Stimulated activated CD8-positive, alpha-beta memory T cell treated with anti-CD3 and anti-CD28 coated beads, Interleukin-4, amount 100 ng/mL, for 1 hour (primary cell): ENCODE measurements at places on chromosomes 4 and X.

DNA sequence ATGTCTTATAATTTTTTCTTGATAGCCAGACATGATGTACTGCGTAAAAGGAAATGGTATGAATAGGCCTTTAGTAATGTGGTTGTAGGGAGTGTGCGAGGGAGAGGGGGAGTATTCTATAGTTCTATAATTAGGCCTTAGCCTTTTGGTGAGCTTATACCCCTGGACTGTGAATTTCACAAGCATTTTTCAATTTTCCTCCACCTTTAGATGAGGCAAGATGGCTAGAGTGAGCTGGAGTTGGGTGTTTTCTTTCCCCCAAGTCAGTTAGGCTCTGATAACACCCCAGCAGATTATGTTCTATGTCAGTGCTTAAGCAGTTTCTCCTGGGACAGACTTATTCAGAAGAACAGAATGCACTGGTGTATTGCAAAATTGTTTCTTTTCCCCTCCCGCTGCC lies 210.2 kb upstream of the NPY2R start:
- DNase-seq, result no peak

- no peak for DNase-seq
Observed at GRCh38 chr4:16264798-16265197, 38.5 kb upstream of the TAPT1 start.

DNA sequence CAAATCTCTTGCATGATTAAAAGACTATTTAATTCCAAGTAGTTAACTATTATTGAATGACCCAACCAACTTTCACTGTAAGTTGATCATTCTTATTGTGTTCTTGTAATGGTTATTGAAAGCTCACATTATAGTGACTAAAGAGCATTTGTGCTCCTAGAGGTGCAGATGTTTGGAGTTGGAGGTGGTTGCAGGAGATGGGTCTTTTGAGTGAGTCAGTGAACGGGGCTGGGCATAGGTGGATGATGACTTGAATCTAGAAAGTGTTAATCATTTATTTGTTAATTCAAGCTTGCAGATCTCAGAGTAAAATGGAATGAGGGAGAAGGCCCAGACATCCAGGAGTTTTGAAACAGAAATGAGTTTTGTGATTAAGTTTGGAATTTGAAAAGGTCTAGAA lies 13.7 kb downstream of the NWD2 start:
- no peak for DNase-seq

DNA sequence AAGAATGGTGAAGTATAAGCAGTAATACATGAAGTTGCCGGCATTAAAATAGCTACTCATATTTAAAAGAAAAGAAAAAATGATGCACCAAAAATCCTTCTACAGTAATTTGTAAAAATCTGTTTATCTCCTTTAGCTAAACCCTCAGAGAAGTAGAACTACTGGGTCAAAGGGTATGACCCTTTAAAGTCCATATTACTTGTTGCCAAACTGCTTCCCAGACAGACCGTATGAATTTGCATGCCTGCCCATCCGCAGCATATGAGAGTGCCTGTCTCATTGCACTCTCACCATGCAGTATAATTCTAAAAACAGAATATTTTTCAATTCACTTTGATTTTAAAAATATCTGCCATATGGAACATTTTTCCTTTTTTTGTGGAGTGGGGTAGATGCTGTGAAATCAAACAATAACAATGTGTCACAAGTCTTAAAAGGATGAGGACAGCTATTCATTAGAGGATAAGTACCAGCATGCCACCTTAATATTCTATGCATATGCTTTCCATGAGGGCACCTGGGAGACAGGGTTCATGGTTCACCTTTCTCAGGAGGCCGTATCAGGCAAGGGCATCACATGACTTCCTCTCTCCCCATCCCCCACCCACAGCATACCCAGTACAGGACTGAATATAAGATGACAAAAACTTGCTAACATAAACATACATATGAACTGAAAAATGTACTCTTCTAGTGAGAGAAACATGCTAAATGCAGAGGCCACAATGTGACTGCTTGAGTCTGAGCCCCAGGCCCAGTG lies 17.8 kb downstream of the ZDHHC9 start:
- DNase-seq, result no peak

- DNase-seq, result no peak
Observed at GRCh38 chr4:88413801-88414200, 35.1 kb downstream of the HERC6 start.
